ENCODE measurements at places on chromosomes 16 and 17.

DNA sequence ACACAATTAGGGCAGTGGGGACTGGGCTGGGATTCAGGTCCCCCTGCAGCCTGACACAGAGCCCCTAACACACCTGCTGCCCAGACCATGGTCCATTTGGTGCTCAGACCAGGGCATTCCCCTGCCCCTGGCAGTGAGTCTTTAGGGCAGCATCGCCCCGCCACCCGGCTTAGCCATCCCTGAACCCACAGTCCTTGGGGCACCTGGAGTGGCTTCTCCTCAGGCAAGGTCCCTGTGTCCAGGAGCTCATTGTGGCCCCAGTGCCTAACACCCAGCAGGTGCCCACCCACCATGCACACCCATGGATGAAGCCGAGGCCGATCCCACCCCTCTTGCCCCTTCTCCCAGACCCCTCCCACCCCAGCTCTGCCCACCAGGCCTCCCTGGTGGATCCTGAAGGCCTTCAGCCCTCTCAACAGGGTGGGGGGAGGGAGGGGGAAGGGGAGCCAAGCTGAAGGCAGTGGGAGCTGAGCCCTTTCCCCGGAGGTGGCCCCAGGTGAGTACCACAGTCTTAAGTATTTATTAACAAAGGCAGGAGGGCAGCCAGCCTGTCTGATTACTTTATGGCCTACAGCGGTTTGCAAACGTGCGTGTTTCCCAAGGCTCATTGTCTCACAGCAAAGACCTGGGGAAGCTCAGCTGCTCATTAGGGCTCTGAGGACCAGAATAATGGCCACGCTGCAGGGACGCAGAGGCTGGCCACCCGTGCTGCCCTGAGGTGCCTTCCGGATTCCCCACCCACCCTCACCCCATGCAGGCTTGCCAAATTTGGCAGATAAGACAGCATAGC is 38.5 kb downstream of the RBFOX3 start:
- DNase-seq, result no peak

DNA sequence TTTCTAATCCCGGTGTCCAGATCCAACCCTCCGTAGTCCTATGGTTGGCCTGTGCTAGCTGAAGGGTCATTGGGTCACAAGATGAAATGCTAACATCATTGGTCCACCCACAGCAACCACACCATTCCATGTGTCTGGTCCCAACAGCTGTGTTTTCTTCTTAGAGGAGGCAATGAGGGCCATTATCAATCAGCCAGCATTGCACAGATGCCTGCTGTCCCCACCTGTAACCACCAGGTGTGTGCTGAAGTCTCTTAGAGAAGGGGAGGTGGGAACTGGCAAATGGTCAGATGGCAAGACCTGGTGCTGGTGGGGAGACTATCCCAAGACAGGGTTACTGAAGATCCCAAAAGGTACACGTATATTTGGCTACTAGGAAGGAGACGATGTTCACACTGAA is 37.4 kb downstream of the HIC1 start:
- DNase-seq, result no peak

DNA sequence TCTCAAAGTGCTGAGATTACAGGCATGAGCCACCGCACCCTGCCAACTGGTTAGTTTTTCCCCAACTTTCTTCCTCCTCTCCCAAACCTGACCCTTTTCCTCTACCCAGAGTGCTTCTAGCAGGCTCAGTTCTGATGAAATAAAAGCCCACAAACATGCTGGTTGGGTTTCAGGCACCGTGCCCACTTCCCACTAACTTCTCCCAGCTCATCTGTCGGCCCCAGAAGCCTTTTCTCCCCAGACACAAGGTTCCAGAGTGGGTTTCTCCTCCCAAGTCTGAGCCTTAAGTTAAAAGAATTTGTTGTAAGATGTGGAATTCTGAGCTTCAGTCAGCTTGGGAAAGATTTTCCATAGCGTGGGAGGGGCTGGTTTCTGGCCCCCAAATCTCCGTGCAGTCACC is 11.5 kb upstream of the SCN4A start:
- DNase-seq, result no peak

DNA sequence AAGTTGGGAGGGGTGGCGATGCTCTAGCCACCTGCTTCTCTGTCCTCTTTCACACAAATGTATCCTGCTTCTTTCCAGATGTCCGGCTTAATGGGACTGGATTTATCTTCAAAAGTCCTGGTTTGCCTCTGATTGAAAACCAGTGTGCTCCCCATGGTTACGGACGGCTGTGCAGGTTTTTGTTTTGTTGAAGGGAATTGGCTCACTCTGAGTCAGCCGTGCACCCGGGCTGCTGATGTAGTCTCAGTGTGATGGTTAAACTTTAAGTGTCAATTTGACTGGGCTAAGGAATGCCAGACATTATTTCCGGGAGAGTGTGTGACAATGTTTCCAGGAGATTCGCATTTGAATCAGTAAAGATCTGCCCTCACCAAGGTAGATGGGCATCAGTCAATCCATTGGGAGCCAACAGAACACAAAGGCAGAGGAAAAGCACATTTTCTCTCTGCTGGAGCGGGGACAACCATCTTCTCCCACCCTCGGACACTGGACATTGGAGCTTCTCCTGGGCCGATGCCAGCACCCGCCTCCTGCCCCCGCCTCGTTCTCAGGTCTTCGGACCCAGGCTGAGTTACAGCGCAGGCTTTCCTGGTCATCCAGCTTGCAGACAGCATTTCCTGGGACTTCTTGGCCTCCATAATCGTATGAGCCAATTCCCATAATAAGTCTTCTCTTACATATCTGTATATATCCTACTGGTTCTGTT is 126.9 kb upstream of the TNRC6C start:
- DNase-seq, result no peak

DNA sequence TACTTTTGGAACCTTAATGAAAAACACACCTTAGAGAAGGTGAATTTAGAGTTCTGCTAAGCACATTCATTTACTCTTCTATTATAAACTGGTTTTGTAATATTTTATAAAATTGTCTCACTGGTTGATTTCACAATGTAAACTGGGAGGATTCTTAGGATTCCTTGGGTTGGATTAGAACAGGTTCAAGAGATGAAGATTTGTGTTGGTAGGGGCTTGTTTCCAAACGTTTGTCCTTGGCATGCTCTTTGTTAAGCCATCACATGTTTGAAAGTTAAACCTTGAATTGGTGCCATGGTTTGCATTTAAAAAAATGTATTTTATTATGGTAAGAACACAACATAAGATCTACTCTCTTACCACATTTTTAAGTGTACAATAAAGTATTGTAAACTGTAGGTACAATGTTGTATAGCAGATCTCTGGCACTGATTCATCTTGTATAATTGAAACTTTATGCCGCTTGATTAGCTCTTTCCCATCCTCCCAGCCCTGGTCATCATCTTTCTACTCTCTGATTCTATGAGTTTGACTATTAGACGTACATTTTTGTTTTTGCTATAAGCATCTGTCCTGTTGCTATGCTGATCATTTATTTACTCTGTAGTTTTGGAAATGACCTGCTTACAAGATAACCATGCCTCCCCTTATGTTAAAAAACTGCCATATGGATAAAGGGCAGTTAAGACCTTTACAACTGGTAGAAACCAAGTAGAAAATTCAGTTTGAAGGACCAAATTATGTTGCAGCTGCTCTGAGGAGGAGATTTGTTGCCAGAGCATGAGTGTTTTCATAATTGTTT is 9.6 kb downstream of the FTO start:
- no peak for DNase-seq

- no peak for DNase-seq
Measured at GRCh38 chr17:63989622-63990345, 8.4 kb upstream of the PRR29 start.

DNA sequence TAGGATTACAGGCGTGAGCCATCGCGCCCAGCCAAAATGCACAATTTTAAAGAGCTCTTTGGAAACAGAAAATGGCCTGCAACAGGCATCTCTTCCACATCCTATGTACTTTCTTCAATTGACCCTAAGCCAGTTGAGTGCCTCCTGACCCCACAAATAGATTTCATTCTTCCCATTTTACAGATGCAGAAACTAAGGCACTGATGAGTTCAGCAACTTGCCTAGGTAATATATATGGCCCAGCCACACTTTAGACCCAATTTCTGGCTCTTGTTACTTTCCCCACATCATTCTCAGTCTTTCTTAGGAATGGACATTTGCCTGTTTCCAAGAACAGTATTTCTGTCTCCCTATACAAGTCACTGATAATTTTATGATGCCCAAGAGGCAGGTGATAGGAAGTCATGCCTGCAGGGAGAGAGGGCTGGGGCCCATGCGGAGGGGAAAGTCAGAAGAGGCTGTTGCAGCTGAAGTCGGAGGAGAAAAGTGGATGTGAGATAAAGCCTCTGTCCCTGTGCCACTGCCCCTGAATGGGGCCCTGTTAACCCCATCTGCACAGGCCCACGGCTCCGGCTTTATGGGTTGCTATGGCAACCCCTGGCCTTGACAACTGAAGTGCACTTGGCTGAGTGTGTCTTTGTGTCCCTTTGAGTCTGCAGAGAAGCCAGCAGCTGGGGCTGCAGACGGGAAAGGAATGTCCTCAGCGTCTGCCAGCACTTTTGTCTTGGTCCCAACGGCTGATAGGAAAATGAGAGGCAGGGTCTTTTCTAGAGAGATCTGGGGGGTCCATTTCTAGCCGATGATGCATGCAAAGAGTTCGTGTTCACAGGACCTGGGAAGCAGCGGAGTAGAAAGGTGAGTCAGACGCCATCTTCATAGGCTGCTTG is 45.9 kb downstream of the ABAT start:
- no peak for DNase-seq

DNA sequence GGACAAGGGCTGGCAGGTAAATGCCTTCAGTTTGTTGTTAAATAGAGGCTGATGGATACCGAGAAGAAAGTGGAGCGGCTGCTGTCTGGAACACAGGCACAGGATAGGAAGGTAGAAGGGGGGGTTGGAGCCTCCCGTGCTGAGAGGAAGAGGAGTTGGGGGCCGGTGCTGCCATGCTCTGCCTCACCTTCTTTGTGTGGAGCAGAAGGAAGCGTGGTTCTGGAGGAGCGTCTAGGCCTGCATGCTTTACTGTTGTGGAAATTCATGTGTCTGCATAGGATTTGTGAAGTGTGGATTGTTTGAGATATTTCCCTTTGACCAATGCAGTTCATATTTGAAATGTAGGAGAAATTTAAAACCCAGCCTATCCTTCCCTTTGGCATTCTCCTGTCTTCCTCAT is 52.3 kb downstream of the FOXK2 start:
- no peak for DNase-seq

DNA sequence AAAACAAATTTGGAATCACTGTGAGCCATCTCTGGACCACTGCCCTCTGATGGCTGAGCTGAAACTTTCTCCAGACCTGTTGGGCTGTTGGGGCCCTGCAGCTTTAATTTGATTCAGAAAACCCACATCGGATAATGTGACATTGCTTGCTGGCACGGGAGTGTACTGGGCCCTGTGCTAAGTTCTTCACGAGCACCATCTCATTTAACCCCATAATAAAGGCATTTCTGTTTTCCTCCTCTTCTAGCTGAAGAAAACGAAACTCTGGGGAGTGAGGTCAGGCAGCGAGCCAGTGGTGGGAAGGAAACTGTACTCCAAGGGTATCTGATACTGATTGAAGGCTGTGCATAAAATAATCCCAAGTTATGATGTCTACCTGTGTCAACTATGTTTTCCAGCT is 34.5 kb upstream of the TNRC6A start:
- no peak for DNase-seq

- DNase-seq, result no peak
Measured at GRCh38 chr16:52812678-52813556, 239.8 kb downstream of the CHD9NB start.

GRCh38 chr17:40462343-40463121 is 19.3 kb downstream of the IGFBP4 start:
- DNase-seq, result no peak

DNA sequence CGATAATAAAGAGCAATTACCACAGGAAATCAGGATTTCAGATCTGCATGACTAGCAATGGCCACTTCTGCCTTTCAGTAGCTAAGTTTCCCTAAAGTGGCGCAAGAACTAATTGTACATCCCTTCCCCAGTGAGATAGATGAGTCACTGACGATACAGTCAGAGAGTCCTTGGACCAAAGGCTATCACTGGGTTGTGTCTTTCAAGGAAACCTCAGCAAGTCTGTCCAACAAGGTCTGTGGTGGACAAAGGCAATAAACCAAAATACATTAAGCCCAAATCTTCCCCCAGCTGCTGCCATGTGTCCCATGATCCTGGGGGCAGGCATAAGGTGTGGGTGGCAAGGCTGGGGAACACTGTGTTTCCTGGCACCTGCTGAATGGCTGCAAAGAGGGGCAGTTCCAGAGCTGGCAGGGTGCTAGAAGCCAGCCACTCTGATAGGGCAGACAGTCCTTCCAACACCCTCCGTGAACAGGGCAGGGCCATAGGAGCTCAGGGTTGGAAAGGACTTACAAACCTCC is 20.5 kb upstream of the MTMR4 start:
- DNase-seq, result no peak

DNA sequence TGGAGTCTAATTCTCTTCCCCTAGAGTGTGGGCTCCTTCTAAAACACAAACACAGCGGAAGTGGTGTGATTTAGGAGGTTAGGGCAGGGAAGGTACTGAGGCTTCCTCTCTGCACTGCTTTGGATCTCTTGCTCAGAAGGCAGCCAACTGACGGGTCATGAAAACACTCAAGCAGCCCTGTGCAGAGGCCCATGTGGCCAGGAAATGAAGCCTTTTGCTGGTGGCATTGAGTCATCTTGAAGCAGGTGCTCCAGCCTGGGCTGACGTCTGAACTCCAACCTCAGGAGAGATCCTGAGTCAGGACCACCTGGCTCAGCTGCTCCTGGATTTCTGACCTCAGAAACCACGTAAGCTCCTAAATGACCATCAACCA is 72.9 kb downstream of the MRM1 start:
- peak; percentile 2 for DNase-seq

- DNase-seq, result no peak
Measured at GRCh38 chr16:10137341-10137740, 44.9 kb downstream of the GRIN2A start.

GRCh38 chr17:36546418-36547093 is 1.8 kb downstream of the GGNBP2 start:
- DNase-seq, result no peak

DNA sequence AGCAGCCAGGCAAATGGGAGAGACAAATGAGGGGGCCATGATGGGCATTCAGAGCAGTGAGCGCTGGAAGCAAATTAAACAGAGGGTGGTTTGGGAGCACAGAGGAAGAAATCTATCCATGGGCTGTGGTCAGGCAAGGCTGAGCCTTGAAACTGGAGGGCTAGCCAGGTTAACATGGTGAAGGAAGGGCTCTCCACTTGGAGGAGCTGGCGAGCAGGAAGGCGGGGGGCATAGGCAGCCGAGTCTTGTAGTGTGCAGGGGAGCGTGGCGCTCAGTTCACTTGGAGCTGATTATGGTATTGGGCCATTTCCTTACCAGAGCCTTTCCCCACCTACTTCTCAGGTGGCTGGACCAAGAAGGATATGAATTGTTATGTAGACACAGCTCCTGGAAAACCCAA is 189.7 kb downstream of the SNX29 start:
- DNase-seq, result no peak

Data from stimulated activated CD4-positive, alpha-beta T cell treated with anti-CD3 and anti-CD28 coated beads, Interleukin-1b, Interleukin-23, amount 100 ng/mL, for 24 hours (primary cell).